ENCODE measurements at places on chromosomes 12 and 14. TPM values are rescaled to one million over a fixed set of nuclear protein-coding genes. Genes with fewer than 3 reads are reported as not detected.

SYT1 gene
- total RNA-seq: 3.1 TPM

LTB4R2 gene
- 12.0 TPM for total RNA-seq

SLC6A13 gene
- total RNA-seq: not detected

PPFIA2 gene
- total RNA-seq: 2.6 TPM

OR4E2 gene
- not detected for total RNA-seq

EPYC gene
- total RNA-seq: not detected

CIDEB gene
- 6.4 TPM for total RNA-seq

COX6A1 gene
- total RNA-seq: 334 TPM

GRCh38 chr14:69928111-69928523 is 48.9 kb downstream of the SMOC1 start:
- DNase-seq: no peak

GRCh38 chr12:120944645-120945217 is 33.6 kb upstream of the HNF1A start:
- DNase-seq: peak; percentile 74

DNA sequence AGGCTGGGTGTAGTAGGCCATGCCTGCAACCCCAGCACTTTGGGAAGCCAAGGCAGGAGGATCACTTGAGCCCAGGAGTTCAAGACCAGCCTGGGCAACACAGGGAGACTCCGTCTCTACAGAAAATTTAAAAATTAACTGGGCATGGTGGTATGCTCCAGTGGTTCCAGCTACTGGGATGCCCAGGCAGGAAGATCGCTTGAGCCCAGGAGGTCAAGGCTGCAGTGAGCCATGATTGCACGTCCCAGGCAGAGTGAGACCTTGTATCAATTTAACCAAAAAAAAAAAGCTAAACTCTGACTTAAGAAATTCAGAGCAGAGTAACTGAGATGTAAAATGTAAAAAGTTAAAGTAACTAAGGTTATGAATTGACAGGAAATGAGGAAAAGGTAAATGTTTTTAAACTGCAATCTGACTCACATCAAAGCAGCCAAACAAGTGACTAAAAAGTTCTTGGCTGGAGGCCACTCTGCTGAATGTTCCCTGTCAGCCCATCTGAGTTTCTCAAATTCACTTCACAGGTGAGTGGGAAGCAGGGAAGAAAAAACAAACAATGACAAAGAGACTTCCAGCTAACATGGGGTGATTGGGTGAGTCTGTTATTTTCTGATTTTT is 21.3 kb downstream of the PRKD1 start:
- peak; percentile 33 for DNase-seq

GRCh38 chr12:31300783-31301182 is 25.2 kb downstream of the SINHCAF start:
- no peak for DNase-seq

DNA sequence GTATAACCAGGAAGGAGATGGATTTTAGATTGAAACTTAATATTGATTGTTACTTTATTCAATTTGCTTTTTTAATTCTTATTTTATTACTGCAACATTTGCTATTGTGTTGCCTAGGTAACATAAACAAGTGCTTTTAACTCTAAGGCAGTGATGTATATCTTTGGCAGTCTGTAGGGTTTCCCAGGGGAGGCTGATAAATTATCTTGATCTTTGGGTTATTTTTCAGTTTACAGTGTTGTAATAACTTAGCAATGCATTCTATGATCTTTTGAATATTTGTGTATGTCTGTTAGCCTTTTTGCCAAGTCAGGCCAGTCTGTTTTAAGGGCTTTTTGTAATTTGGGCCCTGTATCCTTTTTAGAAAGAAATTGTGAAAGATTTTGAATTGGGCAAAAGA is 7.8 kb upstream of the DTD2 start:
- no peak for DNase-seq

DNA sequence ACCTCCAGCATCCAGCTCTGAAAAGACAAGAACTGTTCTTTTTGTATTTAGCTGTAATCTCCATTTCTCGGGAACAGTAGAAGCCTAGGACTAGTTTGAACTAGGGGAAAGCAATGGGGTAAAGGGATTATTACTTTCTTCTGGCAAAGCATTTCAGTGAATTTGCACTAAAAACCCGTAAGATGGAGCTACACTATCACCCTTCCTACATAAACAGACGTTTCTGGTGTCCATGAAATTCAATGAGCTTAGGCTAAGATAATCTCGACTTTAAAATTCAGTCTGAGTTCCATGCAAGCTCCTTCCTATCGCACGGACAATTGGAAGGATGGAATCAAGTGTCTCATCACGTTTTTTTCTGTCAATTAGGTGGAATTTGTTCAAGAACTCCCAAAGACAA is 24.0 kb downstream of the ACSM4 start:
- no peak for DNase-seq

DNA sequence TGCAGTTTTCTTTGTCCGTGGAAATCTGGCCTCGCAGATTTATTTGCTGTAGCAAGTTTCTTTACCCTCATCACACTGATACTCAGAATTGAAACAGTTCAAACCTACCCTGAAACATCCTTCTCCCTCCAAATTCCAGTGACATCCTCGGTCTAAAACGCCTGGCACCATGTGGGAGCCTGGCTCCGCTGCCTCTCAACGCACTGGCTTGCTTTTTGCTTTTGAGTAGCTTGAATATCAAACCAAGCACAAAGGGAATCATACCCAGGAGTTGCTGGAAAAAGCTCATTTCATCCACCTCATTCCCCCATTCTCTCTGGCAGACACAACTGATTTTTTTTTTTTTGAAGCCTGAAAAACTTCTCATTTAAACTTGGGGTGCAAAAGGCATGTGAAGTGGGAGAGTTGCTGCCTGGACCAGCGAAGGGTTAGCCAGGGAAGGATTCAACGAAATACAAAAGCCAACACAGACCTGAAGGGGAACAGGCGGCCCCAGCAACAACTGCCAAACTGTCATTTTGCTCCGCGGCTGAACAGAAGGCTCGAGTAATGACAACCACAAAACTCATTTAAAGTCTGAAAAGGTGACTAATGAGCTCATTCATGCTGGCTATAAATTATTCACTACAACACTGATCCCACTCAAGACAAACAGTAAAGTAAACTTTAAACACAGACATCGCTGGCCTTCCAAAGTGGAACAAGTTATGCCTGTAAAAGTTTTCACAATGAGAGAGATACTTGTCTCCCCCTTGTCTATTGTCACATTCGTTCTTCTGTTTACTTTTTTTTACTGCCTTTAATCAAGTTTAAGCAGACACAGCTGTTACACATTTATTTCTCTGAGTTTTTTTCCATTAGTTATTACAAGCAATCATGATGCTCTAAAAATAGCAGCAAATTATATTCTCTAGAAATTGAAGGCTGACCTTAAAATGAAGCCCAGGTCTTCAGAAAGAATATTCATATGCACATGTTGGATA is 12.5 kb upstream of the FOXN3 start:
- peak; percentile 71 for DNase-seq

All from stomach (tissue), 19 donors.